ENCODE measurements at places on chromosomes 6 and 20.

DNA sequence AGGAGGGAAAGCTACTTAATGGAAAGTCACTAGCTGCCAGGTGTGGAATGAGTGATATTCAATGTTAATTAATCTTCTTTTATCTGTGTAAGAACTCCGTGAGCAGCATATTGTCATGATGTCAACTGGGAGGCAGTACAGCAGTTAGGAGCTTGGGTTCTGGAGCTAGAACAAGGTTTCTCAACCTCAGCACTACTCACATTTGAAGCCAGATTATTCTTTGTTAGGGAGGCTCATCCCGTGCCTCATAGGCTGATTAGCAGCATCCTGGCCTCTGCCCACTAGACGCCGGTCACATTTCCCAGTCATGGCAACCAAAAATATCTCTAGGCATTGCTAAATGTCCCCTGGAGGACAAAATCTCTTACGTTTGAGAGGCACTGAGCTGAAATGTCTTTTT is 41.2 kb downstream of the BCAS1 start:
- no peak for DNase-seq

- no peak for DNase-seq
These were observed 259.0 kb downstream of the HIVEP2 start for GRCh38 chr6:142685852-142686506.

GRCh38 chr6:166494757-166495486 is 91.6 kb downstream of the RAMACL start:
- no peak for DNase-seq

GRCh38 chr6:21522797-21523456 is 70.6 kb upstream of the SOX4 start:
- DNase-seq: no peak

DNA sequence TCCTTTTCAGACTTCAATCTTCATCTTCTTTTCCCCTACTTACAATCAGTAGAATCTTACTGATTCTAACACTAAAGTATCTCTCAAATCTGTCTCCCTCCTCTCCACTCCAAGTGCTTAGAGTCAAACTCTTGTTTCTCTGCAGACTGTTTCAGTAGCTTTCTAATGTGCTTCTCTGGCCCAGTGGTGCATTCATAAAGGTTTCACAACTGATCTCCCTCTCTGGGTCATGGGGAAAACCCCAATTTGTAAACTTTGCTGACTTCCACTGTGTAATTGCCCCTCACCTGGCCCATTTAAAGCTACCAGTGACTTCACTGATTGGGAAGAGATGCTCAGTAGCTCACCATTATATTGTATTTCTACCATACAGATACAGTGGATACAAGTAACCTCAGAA is 183.6 kb downstream of the FAXC start:
- DNase-seq: no peak

DNA sequence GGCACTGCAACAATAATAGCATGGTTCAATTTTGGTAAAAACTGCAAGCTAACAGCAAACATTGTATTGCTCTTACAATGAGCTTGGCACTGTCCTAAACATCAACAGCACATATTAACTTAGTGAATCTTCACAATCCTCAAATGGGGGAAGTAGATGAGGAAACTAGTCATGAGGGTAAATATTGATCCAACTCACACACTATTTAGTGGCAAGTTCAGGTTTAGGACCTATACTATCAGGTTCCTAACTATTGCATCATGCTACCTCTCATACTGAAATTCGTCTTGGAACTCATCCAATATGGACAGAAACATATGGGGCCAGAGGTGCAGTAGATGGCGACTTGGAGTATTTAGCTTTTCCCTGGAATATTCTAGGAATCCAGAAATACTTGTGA is 34.2 kb downstream of the FKBP1C start:
- DNase-seq: no peak

DNA sequence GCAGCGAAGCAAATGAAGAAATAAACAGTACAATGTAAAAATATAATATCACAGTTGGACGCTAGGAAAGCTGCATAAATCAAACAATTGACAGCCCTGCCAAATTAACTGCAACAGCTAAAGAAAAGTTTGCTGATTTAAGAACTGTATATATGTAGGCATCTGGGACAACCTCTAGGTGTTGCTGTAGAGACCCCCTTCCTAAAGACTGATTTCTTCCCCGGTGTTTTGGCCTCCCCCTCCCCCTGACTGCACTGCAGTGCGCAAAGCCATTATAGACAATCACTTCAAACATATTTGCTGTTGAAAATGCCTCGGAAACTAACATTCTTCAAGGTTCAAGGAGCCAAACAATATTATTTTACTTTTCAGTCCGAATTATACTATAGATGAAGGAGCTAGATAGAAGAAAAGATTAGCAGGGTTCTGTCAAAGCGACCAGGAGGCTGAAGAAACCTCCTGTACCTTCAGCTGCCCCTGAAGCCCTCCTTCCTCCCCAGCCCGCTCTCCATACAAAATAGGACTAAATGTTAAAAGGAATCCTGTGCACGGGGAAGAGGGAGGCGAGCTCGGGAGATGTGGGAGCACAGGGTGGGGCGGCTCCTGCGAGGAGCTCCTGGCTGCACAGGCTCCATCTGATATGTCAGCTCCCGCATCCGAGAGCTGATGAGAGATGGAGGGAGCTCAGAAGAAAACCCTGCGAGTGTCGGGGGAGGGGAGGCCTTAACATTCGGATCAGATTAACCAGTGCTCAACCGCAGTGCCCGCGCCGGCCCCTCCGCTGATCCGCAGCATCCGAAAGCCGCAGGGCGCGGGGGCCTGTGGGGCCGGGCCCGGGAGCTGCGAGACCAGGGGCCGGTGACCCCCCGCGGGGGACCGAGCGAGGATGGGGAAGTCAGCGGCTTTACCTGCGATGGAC is 822 bp downstream of the ELOVL4 start:
- DNase-seq: no peak

DNA sequence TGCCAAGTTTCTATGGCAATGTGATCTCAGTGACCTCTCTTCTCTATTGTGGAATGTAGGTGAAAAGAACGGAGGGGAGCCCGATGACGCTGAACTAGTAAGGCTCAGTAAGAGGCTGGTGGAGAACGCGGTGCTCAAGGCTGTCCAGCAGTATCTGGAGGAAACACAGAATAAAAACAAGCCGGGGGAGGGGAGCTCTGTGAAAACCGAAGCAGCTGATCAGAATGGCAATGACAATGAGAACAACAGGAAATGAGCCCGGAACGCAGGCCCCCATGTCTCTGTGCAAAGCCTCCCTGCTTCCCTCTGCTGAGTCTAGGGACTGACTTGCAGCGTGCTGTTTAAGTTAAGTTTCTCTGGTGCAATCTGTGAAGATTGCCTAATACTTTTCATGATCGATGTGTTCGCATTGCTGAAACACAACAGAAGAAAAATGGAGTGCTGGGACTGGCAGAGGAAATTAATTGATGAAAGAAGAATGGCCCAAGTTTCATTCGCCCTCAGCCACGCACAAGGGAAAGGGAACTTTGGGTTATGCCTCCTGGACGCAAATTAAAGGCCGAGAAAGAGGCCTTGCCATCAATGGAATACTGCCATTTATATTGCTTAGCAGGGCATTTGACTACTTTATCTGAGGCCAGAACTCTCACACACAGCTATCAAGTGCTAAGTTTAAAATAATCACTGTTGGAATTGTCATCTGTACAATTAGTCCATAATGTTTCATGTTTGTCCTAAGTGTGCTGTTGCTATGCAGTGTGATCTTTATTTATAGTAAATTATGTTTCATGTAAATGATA is 146.4 kb downstream of the AKAP7 start:
- peak; percentile 6 for DNase-seq

- DNase-seq: no peak
These were observed 199.8 kb downstream of the SMOC2 start for GRCh38 chr6:168640768-168641167.

DNA sequence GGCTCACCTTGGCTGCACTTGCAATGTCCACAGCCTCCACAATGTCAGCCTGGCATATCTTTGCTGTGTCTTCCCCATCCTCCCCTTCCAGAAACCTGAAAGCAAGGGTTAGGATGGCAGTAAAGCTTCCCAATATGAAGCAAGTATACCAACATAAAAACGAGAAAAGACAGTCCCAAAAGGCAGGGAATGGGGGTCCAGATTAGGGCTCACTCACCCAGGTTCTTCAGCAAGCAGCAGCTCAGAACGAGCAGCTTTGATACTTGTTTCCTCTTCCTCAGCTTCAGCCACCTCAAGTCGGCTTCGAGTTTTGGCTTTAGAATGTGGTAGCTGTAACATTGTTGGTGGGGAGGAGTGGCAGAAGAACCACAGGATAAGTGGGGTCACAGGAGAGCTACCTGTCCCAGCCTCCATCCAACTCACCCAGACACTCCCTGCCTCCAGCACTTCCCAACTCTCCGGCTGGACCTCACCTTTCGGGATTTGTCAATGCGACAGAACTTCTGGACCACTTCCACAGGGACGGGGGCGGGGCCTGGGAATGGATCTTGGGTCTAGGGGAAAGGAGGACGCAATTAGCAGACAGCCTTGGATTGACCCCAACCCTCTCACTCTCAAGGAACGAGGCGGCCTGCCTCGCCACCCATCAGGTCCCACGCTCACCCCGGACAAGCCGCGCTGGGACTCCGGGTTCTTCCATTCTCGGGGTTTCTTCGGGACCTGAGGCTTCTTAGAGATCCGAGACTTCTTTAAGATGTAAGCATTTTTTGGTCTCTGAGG is 708 bp downstream of the WDR46 start:
- DNase-seq: no peak

DNA sequence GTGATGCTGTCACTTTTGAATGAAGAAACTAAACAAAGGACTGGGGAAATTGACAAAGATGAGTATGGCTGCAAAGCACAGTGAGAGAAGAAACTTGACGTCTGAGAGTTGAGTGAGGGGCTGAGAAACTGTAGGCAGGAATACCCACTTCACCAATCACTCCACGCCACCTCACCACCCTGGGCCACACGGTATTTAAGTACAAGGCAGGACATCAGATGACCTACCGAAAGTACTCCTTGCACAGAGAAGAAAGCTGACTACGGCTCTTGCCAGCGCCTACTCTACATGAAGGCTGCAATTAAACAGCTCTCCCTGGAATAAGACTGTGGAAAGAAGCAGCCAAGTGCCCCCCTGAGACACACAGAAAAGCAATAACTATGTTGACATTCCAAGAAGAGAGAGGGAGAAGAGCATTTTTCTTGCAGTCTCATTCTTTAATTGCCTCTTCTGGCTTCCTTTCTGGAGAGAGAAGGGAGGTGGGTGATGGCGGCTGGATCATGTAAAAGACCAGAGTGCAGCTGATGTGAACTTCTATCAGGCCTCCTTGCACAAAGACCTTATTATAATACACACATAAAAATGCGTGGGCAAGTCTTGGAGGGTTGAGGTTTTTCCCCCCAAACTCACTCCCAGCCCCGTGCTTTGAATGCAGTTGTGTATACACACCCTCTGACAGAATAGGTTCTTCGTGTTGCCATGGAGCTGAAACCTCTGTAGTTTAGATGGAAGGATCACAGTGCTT is 44.6 kb downstream of the HIVEP2 start:
- no peak for DNase-seq

GRCh38 chr6:6577735-6578134 is 10.8 kb upstream of the LY86 start:
- no peak for DNase-seq

GRCh38 chr6:85193339-85193738 is 256.5 kb upstream of the NT5E start:
- DNase-seq: no peak

GRCh38 chr20:21089391-21089790 is 16.8 kb downstream of the LINC00237 start:
- no peak for DNase-seq

DNA sequence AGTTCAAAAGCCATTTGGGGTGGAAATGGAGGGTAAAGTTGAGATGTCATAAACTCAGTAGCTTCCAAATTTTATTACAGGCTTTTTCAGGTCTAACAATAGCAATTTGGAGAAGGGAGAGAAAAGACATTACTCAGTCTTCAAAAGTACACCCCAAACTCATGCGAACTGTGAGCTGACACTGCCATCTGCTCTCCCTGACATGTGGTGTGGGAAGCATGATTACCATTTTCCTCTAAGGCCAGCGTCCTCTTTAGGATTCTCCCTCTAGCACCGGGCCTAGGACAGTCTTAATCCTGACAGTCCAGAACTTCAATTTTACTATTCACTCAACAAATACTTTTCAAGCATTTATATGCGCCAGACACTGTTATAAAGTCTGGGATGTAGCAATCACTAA is 536.0 kb upstream of the JARID2 start:
- DNase-seq: no peak

DNA sequence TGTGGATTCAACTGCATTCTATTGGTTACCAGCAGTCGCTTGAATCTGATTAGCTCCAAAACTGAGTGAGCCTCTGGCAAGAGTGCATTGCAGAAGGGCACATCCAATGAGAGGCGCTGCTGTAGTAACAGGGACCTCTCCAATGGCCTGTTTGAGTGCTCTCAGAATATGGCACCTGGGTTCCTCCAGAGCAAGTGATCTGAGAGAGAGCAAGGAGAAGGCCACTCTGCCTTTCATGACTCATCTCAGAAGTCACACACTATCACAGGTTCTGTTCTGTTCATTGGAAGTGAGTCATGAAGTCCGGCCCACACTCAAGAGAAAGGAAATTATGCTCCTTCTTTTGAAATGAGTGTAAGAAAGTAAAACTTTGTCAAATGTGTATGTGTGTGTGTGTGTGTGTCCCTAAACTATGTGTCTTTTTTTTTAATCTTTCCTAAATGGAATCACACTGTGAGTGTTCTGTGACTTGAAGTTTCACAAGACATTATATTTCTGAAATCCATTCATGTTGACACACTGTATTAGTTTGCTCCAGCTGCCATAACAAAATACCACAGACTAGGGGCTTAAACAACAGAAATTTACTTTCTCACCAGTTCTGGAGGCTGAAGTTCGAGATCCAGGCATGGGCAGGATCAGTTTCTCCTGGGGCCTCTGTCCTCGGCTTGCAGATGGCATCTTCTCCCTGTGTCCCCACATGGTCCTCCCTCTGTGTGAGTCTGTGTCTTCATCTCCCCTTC is 138.3 kb upstream of the CDYL start:
- DNase-seq: no peak

- no peak for DNase-seq
These were observed 82.8 kb downstream of the ZMYND8 start for GRCh38 chr20:47273591-47274235.

DNA sequence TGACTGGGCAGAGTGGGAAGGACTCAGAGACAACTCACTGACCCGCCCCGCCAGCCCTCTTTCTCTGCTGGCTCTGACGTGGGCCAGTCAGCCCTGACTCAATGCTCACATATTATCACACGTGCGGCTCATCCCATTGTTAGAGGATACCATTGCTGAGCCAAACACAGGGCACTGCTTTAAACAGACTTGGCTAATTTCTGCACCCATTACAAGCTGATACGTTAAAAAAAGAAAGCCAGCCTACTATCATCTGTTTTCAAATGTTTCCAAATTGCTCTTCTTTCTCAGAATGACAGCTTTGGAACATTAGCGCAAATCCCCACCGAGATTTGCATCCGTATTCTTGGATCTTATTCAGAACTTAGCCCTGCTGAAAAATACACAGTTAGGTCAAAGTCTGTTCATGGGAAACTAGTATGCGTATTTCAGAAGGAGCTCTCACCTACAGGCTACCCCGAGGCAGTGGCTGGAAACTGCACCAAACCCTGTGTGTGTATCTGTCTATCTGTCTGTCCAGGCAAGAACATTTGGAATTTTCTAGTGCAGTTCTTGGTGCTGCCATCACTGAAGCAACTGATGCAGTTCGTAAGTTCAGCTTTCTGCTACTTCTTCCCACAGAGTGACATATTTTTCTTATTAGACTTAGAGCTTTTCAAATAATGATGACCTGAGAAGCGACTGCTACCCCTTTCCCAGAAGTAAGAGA is 32.8 kb downstream of the RAMACL start:
- DNase-seq: no peak
